Amygdala (tissue), 56 donors: ENCODE measurements at places on chromosomes 5 and 9.

- DNase-seq, result no peak
Measured at GRCh38 chr9:113592876-113593575, 129.5 kb downstream of the RGS3 start.

DNA sequence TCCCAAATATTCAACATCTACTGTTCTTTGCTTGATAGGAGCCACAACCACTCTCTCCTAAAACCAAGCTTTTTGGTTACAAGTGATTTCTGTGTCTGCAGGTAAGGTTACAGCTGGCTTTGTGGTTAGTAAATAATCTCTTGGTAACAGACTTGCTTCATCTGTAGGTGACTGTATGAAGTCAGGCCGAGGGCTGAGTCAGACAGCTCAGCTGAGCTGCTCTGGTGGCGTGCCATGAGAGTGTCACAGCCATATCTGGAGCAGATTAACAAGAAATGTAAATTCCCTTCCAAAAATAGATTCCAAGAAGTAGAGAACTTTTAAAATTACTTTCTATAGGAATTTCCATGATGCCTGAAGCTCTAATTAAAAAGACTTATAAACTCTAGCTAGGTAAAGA is 23.7 kb upstream of the TAS2R1 start:
- DNase-seq, result no peak

GRCh38 chr9:130681769-130682420 is 11.7 kb upstream of the EXOSC2 start:
- DNase-seq, result no peak

DNA sequence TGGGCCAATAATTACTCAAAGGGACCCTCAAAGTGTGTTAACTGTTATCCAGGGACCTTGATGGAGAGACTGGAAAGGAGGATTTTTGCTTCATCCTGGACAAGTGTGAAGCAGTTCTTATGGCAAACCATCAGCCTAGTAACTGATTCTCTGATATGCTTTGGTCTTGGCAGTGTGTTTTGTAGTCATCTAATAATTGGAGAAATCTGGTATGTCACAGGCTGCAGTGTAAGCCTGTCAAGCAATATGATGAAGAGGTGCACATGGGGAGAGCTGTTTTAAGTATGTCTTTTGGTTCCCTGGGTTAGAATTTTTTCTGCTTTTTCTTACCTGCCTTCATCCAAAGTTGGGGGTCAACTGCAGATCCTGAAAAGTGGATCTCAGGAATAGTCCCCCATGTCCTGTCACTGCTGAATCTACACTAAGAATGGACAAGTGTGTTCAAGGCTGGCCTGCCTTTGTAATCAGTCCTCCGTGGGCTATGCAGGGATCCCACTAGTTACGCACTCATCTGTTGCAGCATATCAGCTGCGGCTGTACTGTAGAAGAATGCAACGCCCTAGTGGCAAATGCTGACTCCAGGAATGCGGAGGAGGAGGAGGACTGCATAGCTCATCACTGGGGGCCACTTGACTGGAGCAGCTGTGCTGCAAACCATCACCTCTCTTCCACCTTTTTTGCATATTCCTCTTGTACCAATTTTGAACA is 1.9 kb downstream of the SPTAN1 start:
- no peak for DNase-seq

DNA sequence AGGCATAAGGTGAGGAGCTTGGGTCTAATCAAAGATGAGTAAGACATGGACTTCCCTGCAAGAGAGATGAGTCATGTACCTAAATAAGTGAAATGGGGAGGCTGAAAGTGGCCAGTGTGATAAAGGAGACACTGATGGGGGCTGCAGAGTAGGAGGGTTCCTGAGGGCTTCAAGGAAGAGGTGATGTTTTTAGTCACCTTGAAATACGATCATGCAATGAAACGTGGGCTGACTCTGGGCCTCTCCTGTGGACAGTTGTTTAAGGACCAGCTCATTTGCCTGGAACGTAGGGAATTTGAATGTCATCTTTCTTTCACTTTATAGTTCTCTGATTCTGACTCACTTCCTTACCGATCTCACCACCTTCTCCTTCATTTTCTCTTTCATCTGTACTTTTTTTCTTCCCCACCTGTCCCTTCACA is 49.6 kb upstream of the CPLX2 start:
- DNase-seq, result no peak

DNA sequence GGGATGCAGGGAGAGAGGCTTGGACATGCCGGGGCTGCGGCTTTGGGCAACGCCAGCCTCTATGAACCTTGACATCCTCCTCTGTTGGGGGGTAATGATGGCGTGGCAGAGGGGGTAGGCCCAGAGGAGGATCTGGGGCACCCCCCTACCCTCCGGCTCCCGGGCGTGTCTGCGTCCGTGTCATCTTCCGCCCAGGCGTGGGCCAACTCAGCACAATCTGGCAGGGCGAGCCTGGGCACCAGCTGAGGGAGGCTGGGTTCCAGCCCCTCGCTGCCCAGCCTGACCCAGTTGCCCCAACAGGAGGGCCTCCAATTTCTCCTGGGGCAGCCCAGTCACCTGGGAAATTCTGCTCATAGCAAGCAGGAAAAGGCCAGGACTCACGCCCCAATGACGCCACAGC is 62.9 kb upstream of the IL17B start:
- DNase-seq, result no peak

GRCh38 chr5:37886242-37886905 is 46.5 kb upstream of the GDNF start:
- DNase-seq, result no peak

GRCh38 chr5:95285409-95285755 is 488 bp upstream of the MCTP1 start:
- DNase-seq, result no peak

- DNase-seq, result no peak
Measured at GRCh38 chr5:107772418-107773310, 101.9 kb upstream of the EFNA5 start.

DNA sequence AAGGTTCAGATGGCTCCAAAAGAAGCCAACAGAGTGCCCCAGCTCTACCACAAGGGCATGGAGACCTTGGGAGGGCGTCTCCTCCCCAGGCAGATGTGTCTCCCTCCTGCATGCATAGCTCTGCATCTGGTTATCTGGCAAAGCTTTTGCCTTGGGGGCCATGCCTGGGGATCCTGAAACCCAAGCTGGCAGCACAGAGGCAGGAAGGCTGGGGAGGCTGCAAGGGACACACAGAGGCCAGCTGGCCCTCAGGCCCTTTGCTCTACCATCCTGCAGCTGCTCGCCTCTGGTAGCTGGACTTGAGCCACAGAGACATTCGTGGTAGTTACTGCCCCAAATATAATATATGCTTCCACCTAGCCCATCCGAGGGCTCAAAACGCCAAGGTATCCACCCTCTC is 3.9 kb downstream of the SEPTIN8 start:
- DNase-seq, result no peak

DNA sequence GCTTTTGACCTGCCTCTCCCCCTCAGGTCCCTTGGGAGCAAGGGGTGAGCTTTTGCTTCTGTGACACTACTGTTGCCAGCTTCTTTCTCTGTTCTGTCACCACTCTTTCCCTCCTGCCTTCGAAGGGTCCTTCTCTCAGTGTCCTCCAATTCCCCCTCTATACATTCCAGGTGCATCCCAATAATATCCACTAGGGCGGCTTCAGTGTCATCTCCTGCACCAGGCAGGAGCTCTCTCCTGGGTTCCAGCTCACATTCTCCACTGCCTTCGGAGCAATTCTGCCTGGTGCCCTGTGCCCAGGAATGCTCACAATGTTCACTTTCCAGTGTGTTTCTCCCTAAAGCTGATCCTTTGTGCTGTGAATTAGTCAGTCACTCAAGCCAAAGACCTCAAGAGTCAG is 83.9 kb upstream of the CXCL14 start:
- no peak for DNase-seq

GRCh38 chr5:151924564-151925301 is at the start of gene GLRA1:
Gene GLRA1 (minus strand): TSS chr5:151924851. CDS start chr5:151924549, 302 bp downstream.
- peak; percentile 7 for DNase-seq

GRCh38 chr5:155512329-155512728 is 498.8 kb downstream of the KIF4B start:
- no peak for DNase-seq
